GM23338 (cell line): ENCODE measurements at places on chromosomes 1 and 21.

- DNase-seq, result no peak
- no peaks in the 10 kb centered on the region for H3K27me3 ChIP-seq
- H3K4me1 ChIP-seq, result no peaks in the 10 kb centered on the region
Observed at GRCh38 chr1:15733726-15734226, 2.3 kb upstream of the SLC25A34 start.

- no peak overlapping the region for H3K4me3 ChIP-seq
- H3K4me1 ChIP-seq, result no peaks in the 10 kb centered on the region
- DNase-seq, result no peak
- no peak overlapping the region for H3K27ac ChIP-seq
Observed at GRCh38 chr1:11862890-11863289, 4.1 kb upstream of the NPPB start.

DNA sequence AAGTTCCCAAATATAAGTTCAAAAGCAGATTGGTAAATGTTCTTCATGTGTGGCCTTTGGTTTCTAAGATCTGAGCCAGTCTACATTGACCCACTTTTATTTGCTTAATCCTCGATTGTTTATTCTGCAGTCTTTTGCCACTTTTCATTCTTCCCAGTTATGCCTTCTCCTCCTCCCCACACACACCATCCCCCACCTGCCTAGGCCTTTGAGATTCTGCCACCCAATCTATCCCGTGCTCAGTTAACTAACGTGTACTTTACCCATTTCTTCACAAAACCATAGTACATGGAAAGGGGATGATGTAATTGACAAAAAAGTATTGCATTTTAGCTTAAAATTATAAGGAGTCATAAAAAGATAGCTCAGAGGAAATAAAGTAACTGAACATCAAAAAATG is 3.7 kb downstream of the CFH start:
- H3K27me3 ChIP-seq, result no peaks in the 10 kb centered on the region
- H3K27ac ChIP-seq, result no peak overlapping the region
- no peak overlapping the region for H3K4me3 ChIP-seq
- no peak for DNase-seq
- no peaks in the 10 kb centered on the region for H3K36me3 ChIP-seq
- H3K4me1 ChIP-seq, result no peaks in the 10 kb centered on the region

DNA sequence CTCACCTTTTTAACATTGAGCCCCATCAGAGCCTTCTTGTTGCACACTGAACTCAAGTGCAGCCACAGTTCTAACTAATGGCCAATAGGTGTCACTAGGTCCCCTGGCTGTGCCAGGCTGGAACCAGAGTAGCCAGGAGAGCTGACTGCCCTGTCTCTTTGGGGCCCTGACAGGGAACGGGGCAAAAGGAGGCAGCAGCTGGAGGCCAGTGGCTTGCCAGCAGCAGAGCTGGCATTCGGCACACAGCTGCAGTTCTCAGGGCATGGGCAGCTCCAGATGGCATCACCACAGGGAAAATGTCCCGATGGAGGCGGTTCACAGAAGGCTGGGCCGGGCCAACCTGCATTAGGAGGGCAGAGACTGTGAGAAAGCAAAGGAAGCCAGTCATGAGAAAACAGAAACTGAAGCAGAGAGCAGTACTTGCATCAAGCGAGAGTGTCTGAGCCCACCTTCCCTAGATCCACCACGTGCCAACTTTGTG is 188.6 kb downstream of the FCRL5 start:
- no peak overlapping the region for H3K27ac ChIP-seq
- no peaks in the 10 kb centered on the region for H3K36me3 ChIP-seq
- H3K27me3 ChIP-seq, result no peaks in the 10 kb centered on the region

- no peaks in the 10 kb centered on the region for H3K36me3 ChIP-seq
- H3K4me1 ChIP-seq, result peaks cover 10% of the 10 kb centered on the region
- no peaks in the 10 kb centered on the region for H3K27me3 ChIP-seq
Observed at GRCh38 chr1:226476066-226476465, 68.2 kb upstream of the PARP1 start.
